IMR-90 (cell line): ENCODE measurements at places on chromosomes 2 and 18. TPM values are rescaled to one million over a fixed set of nuclear protein-coding genes. Genes with fewer than 3 reads are reported as not detected.
A peak's percentile ranks its signal among the peaks of the same experiment; 100 is the strongest.

The MDH1B gene
- 0.38 and 0.53 TPM in 2 replicates for polyA plus RNA-seq

The VAMP5 gene
- polyA plus RNA-seq: 103 and 121 TPM in 2 replicates

The FEV gene
- polyA plus RNA-seq: not detected in 2 replicates

GRCh38 chr2:177129610-177130009 is 83.0 kb upstream of the HNRNPA3 start:
- H3K27me3 ChIP-seq: peaks cover 2% of the 10 kb centered on the region
- H3K4me1 ChIP-seq: no peaks in the 10 kb centered on the region
- no peaks in the 10 kb centered on the region for H3K36me3 ChIP-seq
- no peak overlapping the region for H3K4me3 ChIP-seq

DNA sequence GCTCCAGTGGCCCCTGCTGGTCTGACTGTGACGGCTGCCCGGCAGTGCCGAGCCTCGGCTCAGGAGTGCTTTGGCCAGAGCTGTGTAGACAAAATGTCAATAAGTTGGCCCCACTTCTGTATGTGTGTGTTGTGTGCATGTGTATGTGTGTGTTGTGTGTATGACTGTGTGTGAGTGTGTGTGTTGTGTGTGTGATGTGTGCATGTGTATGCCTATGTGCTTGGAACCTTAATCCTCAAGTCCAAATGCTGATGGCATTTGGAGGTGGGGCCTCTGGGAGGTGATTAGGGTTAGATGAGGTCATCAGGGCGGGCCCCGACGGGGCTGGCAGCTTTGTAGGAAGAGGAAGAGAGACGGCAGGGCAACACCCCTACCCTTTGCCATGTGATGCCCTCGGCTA is 269.0 kb downstream of the DCDC2C start:
- H3K36me3 ChIP-seq: no peaks in the 10 kb centered on the region
- no peaks in the 10 kb centered on the region for H3K4me1 ChIP-seq
- H3K4me3 ChIP-seq: no peak overlapping the region
- no peak for DNase-seq
- no peak overlapping the region for H3K27ac ChIP-seq

GRCh38 chr2:126634273-126634861 is 21.6 kb upstream of the GYPC start:
- no peak overlapping the region for H3K27ac ChIP-seq
- no peaks in the 10 kb centered on the region for H3K4me1 ChIP-seq
- no peaks in the 10 kb centered on the region for H3K36me3 ChIP-seq
- H3K27me3 ChIP-seq: peaks cover 8% of the 10 kb centered on the region

- no peaks in the 10 kb centered on the region for H3K36me3 ChIP-seq
- H3K27ac ChIP-seq: no peak overlapping the region
- no peak for DNase-seq
- no peaks in the 10 kb centered on the region for H3K4me1 ChIP-seq
- H3K4me3 ChIP-seq: no peak overlapping the region
Measured at GRCh38 chr2:6676241-6676640, 189.5 kb downstream of the CMPK2 start.

- H3K4me1 ChIP-seq: peaks cover 8% of the 10 kb centered on the region
- peak overlapping the region; percentile 83; the same call in 1 of the 2 replicates for H3K27ac ChIP-seq
- peak; percentile 96 for DNase-seq
- H3K36me3 ChIP-seq: no peaks in the 10 kb centered on the region
Measured at GRCh38 chr18:45050712-45051601, 370.3 kb downstream of the SETBP1 start.

GRCh38 chr2:67836866-67837265 is 225.9 kb downstream of the C1D start:
- H3K27ac ChIP-seq: no peak overlapping the region
- peaks cover 3% of the 10 kb centered on the region; the same call in 1 of the 2 replicates for H3K4me1 ChIP-seq
- no peaks in the 10 kb centered on the region for H3K36me3 ChIP-seq
- DNase-seq: no peak
